NB4 (cell line): ENCODE measurements at places on chromosomes 4 and X.

- DNase-seq, result no peak
Observed at GRCh38 chrX:113804291-113804690, 779.6 kb upstream of the HTR2C start.

DNA sequence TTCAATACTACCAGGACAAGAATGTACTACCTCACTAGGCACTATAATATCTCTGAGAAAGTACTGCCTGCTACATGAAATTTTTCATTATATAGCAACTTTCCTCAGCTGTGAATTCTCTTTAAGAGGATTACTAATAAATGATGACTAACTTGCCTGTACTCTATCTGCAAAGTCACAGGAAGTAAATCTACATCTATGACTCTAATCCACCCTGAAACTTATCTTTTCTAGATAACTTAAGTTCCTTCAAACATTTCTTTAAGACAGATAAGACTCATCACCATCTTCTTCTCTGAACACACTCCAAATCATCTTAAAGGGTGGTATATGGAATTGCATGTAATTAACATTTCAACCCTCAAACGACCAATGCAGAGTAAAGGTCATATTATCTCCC lies 28.8 kb downstream of the RPS6KA3 start:
- DNase-seq, result no peak

DNA sequence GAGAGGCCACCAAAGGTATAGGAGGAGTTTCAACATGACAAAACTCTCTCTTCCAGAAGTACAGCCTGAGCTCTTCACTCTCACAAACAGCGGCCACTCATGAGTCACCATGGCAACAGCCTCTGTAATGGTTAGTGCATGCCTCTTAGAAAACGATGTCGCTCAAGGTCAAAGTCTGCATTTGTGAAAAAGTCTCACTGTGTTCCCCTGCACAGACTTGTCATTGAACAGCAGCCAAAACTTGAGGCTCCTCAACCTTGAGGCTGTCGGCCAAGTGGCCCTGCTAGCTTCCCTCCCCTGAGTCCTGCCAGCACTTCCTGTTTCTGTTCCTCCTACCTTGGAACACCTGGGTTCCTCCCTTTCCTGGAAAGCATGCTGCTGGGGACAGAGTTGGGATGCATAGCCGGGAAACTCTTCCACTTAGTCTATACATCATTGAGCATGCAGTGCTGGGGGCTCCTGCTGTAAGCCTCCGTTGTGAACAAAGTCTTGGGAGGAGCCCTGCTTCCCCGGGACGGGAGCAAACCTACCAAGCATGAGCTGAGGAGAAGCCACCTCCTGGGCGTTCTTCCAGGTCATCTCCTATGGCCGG lies 66.6 kb downstream of the ING2 start:
- DNase-seq, result peak; percentile 27

DNA sequence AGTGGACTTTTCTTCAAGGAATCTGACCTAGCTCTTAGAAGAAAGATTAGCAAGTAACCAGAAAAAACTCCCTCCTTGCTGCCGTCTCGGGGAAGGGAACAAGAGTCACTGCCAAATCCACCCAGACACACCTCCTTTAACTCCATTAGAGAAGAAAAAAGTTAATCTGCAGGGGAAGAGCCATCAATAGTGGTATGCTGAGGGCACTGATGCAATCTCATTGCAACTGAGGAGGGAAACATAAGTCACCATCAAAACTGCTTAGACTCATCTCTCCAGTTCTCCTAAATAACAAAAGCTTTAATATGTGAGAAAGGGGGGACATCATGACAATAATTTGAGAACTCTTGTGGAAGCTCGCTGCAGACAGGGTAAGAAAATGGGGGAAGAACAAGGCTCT lies 49.3 kb upstream of the MAGED4B start:
- no peak for DNase-seq

DNA sequence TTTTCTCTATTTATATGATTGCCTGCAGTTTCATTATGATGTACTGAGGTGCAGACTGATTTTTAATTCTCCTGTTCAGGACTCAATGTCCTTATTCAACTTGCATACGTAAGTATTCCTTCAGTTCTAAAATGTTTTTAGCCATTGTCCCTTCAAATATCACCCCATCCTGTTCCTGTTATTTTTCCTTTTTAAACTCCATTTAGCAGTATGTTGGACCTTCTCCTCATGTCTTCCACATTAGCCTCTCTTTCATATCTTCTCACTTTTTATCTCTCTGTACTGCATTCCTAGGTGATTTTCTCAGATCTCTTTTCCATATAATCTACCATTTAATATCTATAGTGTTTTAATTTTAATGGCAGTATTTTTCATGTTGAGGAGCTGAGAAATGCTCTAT lies 317.7 kb downstream of the NR3C2 start:
- DNase-seq, result no peak

- no peak for DNase-seq
Observed at GRCh38 chr4:86300516-86300915, 59.3 kb downstream of the MAPK10 start.

GRCh38 chrX:8520791-8521190 lies 56.2 kb downstream of the VCX3B start:
- no peak for DNase-seq

DNA sequence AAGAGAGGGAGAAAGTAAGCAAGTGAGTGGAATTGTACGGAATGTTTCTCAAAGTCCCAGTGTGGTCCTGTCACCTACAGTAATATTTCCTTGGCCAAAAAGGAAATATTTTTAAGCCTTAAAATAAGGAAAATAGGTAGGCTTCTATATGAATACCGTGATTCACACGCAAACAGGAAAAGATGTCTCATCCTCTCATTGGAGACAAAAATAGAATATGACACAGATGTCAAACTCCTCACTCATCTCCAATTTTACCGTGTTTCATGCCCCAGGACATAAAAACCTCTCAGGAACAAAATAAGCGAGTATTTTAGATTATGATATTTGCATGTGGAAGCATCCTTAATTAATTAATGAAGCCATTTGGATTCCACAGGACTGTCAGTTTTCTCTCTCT lies 1269.5 kb downstream of the RAPGEF2 start:
- DNase-seq, result no peak

GRCh38 chr4:30950737-30951136 lies 230.6 kb downstream of the PCDH7 start:
- no peak for DNase-seq

DNA sequence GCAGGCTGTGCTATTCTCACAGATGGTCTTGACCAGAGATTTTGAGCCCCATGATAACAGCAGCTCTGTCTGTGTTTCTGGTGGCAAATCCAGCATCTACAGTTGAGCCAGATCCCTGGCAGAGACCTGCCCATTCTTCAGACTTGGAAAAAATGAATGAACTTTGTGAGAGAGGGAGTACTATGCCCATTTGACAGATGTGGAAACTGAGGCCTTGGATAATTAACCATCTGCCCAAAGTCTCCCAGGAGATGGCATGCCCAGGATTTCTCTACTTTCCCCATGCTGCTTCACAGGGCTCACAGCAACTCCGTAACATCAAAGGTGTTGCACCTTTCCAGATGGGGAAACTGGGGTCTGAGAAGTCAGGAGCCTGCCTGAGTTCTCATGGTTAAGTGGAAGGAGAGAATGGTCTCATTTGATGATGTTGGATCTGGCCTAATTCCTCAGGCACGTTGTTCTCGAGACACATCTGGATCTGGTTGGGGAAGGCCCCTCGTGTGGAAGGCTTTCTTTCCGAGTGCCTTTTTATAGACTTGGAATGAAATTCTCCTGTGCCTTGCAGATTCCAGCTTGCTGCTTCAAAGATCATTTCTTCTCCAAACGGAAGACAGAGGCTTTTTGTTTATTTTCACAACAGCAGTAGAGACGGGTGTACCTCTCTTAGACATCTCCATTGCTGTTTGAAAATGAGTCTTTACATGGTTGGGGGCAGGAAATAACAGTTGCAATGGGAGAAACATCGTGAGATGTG lies 73.3 kb upstream of the STX18 start:
- DNase-seq, result no peak

DNA sequence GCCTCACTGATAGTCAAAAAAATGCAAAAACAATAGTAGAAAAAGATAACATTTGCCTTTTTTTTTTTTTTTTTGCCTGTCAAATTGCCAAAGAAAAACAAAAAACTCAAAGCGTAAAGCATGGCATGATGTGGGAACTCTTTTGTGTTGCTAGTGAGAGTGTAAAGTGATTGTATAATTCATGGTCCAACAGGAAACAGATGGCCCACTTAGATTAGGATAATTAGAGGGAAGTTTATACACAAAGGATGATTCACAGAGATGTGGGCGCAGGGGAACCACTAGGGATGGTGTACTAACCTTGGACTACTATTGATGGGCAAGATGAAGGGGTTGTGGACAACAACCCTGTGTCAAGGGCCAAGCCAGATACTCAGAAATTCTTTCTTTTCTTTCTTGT lies 16.4 kb downstream of the MCUB start:
- DNase-seq, result peak; percentile 61

DNA sequence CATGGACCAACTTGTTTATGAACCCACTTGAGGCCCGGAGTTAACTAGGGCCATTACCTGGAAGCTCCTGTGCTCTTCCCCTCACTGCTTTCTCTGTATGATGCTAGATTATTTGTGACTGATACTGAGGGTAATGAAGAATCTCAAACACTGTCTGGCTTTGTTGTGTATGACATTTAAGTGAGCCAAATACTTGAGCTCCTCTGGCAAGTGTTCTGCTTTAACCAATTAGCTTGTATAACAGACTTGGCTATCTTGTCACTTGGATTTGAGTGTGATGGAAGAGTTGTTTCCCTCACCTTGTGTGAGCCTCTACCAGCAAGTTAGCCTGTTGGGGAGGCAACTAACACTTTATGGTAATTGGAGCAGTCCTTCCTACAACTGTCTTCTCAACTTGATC lies 42.7 kb downstream of the CCNG2 start:
- no peak for DNase-seq

DNA sequence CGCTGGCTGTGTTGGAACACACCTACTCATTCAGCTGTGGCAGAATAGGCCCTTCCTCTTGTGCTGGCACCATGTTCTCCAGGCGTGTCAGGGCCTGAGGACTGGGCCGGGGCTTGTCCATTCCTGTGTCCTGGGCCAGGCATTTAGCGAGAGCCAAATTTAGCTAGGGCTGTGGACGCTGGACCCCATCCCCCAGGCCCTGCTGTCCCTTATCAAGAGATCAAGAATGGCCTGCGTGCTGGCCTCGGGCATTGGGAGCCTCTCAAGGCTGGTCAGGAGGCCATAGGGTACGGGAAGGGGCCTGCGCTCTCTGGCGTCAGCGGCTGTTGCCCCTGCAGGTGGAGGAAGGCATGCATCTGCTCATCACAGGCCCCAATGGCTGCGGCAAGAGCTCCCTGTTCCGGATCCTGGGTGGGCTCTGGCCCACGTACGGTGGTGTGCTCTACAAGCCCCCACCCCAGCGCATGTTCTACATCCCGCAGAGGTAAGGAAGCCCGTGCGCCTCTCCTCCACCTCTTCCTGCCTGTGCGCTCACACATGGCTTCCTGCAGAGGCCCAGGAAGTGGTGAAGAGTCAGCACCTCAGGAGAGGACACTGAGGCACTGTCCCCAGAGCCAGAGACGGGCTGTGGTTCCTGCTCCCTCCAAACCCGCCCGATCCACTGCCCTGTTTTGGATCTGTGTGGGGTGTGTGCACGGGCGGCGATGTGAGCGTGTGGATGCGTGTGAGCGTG lies 15.3 kb downstream of the ABCD1 start:
- no peak for DNase-seq

DNA sequence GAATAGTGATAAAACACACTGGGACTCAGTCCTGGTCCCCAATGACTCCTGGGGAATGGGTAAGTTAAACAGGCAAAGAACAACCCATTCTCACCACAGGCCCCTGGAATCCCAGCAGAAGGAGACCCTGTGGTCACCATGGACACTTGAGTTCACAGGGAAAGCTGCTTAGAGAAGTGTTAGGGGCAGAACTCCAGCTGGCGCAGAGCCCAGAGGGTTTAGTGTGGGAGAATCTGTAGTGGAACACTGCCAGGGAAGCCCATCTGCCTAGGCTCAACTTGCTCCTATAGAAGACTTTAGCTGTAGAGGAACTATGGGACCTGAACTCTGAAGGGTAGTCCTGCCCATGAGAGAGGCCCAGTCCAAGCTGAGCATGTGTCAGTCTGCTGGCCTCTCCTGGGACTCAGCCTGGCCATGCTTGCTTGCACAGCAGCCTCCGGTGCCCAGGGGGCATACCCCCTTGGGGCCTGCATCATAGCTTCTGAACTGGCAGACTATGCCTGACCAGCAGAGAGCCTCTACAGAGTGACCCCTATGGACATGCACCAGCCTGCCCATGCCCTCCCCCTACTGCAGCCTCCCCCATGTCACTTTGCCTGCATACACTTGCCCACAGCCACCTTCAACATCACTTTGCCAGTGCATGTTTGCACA lies 343.5 kb downstream of the IDS start:
- no peak for DNase-seq

GRCh38 chr4:37157476-37158167 lies 86.9 kb upstream of the NWD2 start:
- no peak for DNase-seq
